ENCODE measurements at places on chromosomes 5 and 9. TPM values are rescaled to one million over a fixed set of nuclear protein-coding genes. Genes with fewer than 3 reads are reported as not detected.
A peak's percentile ranks its signal among the peaks of the same experiment; 100 is the strongest.

DDX4 gene
- total RNA-seq: not detected

GRCh38 chr9:8348756-8349155, 549.2 kb upstream of the DMAC1 start:
- no peak for DNase-seq
- no peaks in the 10 kb centered on the region for H3K27me3 ChIP-seq
- no peaks in the 10 kb centered on the region for H3K36me3 ChIP-seq

COL15A1 gene
- not detected for total RNA-seq

DNA sequence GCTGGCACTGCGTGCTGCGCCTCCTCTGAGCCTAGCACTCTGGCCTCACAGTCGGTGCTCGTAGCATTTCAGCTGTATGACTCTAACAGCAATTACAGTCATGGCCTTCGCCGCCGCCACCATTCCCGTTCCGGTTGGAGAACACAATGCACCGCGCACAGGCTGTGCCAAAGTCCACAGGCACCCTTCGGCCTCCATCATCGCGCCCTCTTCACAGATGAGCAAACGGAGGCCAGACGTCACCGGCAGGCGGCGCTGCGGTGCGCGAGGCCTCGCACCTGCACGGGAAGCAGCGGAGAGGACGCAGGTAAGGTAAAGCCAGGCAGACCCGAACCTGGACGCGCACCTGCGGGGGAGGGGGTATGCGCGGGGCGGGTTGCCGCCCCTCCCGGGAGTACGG, 128.9 kb downstream of the BARX1 start:
- H3K27me3 ChIP-seq: peaks cover 50% of the 10 kb centered on the region
- DNase-seq: no peak
- H3K27ac ChIP-seq: no peak overlapping the region
- no peak overlapping the region for H3K4me3 ChIP-seq
- H3K4me1 ChIP-seq: no peaks in the 10 kb centered on the region

- H3K4me3 ChIP-seq: no peak overlapping the region
- peaks cover 49% of the 10 kb centered on the region for H3K27me3 ChIP-seq
- H3K4me1 ChIP-seq: no peaks in the 10 kb centered on the region
- H3K27ac ChIP-seq: no peak overlapping the region
These were observed 179.1 kb downstream of the GOLPH3 start for GRCh38 chr5:31995006-31995405.

AFF4 gene
- 102 TPM for total RNA-seq

CER1 gene
- total RNA-seq: not detected

GRCh38 chr9:24594234-24594850, 48.6 kb upstream of the IZUMO3 start:
- DNase-seq: no peak
- H3K36me3 ChIP-seq: no peaks in the 10 kb centered on the region
- no peak overlapping the region for H3K4me3 ChIP-seq

DNA sequence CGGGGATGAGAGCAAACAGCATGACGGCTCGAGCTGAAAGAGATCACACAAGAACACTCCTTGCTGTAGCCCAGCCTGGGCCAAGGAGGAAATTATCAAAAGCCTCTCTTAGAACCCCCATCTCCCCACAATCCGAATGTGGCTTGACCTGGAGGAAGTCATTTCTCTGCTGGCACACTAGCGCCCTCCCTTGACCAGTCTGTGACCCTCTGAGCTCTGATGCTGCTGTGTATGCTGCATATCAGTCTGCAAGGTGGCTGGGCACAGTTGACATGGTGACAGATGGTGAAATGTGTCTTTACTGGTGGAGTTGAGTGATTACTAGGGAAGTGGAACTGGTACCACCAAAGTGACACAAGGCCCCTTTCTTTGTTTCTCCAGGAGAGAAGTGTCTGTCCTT, 3.3 kb downstream of the SLC46A2 start:
- no peak overlapping the region for H3K4me3 ChIP-seq
- peaks cover 5% of the 10 kb centered on the region for H3K27me3 ChIP-seq
- H3K27ac ChIP-seq: no peak overlapping the region
- no peak for DNase-seq

DMGDH gene
- total RNA-seq: 1.3 TPM

DNA sequence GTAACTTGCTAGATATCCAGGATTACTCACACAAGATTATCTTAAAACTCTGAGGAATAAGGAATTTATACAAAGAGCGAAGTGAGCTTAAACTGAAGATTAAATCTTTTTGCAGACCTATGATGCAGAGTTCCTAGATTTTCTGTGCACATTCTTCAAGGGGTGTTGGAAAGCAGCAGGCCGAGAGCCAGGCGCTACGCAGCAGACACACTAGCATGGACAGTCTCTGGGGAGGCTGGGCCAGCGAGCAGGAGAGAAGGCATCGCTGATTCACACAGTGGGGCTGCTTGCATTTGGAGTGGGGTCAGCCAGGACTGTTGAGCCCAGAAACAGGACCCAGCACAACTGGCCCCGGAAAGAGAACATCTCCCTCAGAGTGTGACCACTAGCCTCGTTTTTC, 136.3 kb downstream of the ADAMTS16 start:
- no peaks in the 10 kb centered on the region for H3K27me3 ChIP-seq
- no peak overlapping the region for H3K4me3 ChIP-seq
- DNase-seq: no peak
- H3K4me1 ChIP-seq: no peaks in the 10 kb centered on the region

GRCh38 chr9:69237702-69238295, 63.7 kb downstream of the TJP2 start:
- DNase-seq: no peak
- no peaks in the 10 kb centered on the region for H3K4me1 ChIP-seq
- H3K27ac ChIP-seq: no peak overlapping the region
- no peak overlapping the region for H3K4me3 ChIP-seq

NTNG2 gene
- not detected for total RNA-seq

DNA sequence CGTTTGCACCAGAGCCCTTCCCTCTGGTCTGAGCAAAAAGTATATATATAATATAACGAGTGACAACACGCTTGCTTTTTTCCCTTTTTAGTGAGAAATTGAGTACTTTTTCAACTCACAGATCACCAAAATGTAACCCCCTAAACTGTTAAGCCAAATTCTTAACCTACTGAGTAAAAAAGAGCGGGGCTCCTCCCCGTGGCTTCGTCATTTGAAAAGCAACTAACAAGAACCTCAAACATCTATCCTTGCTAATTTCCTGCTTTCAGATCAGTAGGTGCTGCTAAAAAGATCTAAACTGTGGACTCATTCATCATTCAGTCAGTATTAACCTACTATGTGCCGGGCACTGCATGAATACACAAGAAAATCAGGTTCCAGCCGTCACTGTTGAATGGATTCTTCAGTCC, 1.0 kb upstream of the PTBP3 start:
- peaks cover 22% of the 10 kb centered on the region for H3K4me1 ChIP-seq
- peaks cover 36% of the 10 kb centered on the region for H3K36me3 ChIP-seq
- peak overlapping the region; percentile 88 for H3K27ac ChIP-seq
- no peaks in the 10 kb centered on the region for H3K27me3 ChIP-seq
- DNase-seq: no peak

PDE6A gene
- total RNA-seq: not detected

DNA sequence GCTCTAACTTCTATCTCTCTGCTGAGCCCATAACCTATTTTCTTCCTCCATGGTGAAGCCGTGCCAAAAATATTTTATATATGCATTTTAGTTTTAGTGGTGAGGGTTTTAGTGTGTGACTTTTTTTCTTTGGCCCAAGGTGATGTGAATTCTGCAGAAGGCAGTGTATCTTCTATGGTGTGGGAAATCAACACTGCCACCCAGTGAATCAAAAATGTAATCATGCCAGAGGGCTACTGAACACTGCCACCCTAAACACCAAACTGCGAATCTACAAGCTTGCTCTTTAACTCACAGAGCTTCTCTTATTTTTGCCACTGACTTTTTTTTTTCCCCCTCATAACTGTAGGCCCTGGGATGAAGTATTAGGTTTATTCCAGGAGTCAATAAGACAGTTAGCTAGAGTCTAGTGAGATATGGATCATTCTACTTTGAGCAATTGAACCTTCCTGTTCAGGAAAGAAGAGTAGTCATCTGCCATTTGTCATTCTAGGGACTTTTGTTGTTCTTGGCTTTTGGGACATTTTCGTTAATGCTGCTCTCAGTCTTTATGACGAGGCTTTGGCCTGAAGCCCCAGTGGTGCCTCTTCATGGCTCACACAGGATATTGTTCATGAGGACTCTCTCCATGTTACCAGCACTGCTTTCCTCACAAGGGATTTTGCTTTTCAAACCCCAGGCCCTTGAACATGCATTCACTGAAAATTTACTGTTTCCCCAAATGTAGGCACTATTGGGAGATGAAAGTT, 53.1 kb downstream of the C7 start:
- H3K4me1 ChIP-seq: no peaks in the 10 kb centered on the region
- no peak overlapping the region for H3K27ac ChIP-seq
- no peaks in the 10 kb centered on the region for H3K27me3 ChIP-seq
- no peaks in the 10 kb centered on the region for H3K36me3 ChIP-seq

ANKRD34B gene
- total RNA-seq: 0.29 TPM

- H3K4me3 ChIP-seq: no peak overlapping the region
- no peak for DNase-seq
- no peak overlapping the region for H3K27ac ChIP-seq
- H3K36me3 ChIP-seq: peaks cover 7% of the 10 kb centered on the region
- H3K27me3 ChIP-seq: no peaks in the 10 kb centered on the region
- peaks cover 29% of the 10 kb centered on the region for H3K4me1 ChIP-seq
These were observed 22.4 kb downstream of the MAML1 start for GRCh38 chr5:179755022-179755421.

All from Calu3 (cell line).